HFF-Myc (cell line): ENCODE measurements at places on chromosomes 7 and 10.

GRCh38 chr7:23230641-23231101 is 15.9 kb upstream of the GPNMB start:
- no peak for DNase-seq

DNA sequence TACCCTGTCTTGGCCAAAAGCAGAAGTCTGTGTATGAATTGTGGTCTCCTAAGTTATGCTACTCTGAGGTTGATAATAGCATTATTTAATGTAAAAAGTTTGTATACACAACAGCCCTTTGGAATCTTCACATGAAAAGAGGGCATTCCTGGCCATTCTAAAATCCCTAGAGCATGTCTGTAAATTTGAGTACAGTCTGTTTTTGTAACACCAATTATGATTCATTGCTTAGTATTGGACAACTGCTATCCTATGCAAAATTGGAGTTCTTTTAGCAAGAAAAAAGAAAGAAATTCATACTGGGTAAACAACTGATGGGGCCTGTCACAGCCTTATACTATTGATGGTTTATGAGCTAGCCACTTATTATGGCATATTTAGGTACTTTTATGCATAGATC is 10.2 kb downstream of the CUTC start:
- DNase-seq = no peak

DNA sequence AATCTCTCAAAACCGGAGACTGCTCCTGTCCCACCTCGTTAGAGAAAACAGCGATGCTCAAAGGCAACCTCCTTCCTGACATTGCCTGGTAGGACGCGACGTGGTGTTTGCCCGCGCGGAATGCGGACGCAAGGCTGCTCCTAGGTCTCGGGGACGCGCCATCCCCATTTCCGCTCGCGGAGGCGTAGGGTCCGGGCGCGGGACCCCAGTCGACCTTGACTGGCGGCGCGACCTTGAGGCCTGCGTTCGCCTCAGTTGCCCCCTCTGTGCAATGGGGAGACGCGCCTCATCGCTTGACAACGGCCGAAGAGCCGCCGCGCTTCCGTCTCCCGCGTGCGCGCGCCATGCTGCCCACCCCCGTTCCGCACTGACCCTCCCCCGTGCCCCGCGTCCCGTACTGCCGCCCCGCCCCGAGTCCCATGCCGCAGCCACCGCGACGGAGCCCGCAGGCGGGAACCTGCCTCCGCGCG is 412 bp upstream of the PPIA start:
- DNase-seq = no peak

- peak; percentile 85 for DNase-seq
Observed at GRCh38 chr7:82810558-82811259, 352.0 kb downstream of the PCLO start.

- no peak for DNase-seq
Observed at GRCh38 chr7:16933296-16934279, 51.8 kb upstream of the AGR3 start.

- DNase-seq = no peak
Observed at GRCh38 chr10:28806951-28807759, 129.8 kb downstream of the BAMBI start.

DNA sequence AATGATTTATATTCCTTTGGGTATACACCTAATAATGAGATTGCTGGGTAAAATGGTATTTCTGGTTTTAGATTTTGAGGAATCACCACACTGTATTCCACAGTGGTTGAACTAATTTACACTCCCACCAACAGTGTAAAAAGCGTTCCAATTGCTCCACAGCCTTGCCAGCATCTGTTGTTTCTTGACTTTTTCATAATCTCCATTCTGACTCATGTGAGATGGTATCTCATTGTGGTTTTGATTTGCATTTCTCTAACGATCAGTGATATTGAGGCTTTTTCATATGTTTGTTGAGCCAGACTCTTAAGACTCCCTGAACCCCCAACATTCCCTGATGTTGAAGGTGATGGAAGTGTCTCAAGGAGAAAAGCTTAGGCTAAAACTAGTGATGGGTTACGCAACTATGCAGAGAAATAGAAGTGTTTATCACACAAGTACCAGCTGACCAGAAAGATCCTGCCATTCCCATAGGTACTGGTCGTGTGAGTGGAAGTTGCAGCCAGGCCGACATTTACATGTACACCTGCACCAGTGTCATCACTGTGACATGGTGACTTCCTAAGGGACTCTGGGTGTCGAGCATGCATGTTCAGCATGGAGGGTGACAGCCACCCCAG is 711.2 kb upstream of the NRP1 start:
- DNase-seq = no peak

DNA sequence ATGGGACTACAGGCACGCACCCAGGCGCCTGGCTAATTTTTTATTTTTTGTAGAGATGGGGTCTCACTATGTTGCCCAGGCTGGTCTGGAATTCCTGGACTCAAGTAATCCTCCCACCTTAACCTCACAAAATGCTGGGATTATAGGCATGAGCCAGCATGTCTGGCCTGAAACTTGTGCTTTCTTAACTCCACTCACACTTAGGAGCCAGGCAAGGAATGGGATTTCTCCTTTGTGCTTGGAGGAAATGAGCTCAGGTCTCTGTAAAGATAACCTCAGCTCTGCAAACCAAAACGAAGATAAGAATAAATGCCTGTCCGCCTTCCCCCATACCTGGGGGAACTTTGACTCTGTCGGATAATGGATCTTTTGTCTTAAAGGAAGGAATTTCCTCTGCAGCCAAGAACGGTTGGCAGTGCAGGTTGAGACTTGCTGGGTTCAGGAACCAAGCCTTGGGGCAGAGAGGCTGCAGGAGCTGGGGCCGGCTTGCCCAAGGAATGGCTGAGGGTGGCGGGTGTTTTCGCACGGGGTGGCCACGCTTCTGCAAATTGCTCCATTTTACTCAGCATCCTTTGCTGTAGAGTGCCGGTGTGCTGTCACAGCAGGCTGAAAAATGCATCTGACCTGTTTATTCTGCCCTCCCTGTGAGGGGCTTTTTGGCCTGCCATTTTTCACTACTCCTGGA is 174.2 kb downstream of the KIAA1217 start:
- no peak for DNase-seq

DNA sequence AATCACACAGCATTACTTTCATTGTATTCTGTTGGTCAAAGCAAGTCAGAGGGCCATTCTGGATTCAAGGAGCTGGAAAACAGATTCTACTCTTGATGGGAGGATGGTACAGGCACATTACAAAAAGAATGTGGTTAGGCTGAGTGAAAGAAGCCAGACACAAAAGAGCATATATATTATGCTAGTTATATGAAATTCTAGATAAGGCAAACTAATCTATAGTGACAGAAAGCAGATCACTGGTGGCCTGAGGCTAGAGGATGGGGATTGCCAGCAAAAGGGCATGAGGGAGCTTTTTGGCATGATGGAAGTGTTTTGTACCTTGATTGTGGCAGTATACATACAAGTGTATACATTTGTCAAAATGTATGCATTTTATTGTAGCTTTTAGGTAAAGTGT is 96.8 kb downstream of the SPAG6 start:
- no peak for DNase-seq

- DNase-seq = no peak
Observed at GRCh38 chr7:158574308-158575036, 13.2 kb downstream of the PTPRN2 start.

DNA sequence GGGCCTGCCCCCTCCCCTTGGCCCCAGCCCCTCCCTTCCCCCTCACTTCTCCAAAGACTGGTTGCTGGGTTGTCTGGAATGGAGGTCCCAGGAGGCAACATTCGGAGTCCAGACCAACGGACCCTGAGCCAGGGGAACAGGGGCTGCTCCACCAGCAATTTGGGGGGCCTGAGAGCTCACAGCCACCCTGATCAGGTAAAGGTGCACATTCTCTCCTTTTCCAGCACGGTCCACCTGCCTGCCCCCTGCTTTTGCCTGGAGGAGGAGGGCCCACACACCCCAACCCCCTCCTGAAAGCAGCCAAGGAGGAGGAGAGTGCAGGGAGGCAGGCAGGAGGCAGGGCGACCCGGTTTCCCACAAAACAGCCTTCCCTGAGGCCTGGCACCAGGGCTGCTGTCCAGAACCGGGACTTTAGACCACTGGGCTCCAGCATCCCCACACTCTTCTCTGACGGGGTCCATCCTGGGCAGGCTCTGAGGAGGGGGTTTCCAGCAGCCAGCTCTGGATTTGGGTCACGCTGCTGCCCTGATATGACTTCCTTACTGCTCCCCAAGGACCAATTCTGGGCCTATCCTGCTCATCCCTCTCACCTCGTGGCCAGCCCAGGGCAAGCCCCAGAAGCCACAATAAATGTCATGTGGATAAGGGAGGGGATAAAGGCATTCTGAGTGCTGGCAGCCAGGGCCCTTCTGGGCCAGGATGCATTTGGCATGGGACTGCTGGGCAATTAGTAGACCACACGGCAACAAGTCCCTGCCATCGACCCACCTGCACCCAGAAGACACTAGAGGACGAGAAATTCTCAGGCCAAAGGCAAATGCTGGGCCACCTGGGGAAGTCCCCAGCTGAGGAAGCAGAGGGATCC is 1.1 kb upstream of the CAMK2B start:
- no peak for DNase-seq

GRCh38 chr10:50325449-50326171 is 74.3 kb upstream of the ASAH2 start:
- DNase-seq = peak; percentile 92
